ENCODE measurements at places on chromosomes 13 and 19.

DNA sequence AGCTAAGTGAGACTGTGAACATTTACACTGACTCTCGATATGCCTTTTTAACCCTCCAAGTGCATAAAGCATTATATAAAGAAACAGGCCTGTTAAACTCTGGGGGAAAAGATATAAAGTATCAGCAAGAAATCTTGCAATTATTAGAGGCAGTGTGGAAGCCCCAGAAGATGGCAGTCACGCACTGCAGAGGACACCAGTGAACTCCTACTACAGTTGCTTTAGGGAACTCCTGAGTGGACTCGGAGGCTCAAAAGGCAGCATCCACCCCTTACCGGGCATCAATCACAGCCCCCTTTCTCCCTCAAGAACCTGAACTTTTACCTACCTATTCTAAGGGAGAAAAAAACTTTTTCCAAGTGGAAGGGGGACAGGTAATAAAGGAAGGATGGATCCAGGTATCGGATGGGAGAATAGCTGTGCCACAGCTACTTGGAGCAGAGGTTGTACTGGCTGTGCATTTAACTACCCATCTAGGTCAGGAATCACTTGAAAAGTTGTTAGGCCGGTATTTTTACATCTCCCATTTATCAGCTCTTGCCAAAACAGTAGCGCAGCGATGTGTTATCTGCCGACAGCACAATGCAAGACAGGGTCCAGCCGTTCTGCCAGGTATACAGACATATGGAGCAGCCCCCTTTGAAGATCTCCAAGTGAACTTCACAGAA, 80.1 kb downstream of the ZNF486 start:
- peak; percentile 75 for DNase-seq

DNA sequence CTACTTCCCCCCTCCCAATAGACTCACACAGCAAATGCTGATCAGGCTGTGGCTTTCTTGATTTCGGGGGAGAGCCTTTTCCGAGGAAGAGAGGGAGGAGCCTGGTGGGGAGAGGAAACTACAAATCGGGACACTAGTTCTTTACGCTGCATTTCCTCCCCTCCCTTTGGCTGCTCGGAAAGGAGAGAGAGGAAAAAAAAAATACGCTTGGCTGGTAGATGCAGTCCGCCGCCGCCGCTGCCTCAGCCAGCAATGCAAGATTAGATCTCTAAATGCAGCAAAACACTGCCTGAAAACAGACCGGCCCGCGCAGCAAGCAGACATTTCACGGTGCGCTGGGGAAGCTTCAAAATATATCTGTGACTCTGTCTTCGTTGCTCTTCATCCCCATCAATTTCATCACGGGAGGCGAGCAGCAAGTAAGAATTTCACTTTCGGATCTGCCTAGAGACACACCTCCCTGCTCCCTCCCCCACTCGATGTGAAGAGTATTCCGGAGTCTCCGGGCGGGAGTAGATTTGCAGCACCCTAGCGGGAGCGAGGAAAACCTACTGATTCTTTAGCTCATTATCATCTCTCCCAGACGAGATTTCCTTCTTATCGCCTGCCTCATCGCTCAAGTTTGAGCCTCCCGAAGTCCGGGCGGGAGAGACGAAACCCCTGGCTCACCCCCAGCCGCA, at the start of gene PCDH17:
TSS of gene PCDH17 (plus strand) at position 149 of the 680 bp plus-strand sequence. CDS start 803 bp downstream, outside the sequence.
- peak; percentile 70 for DNase-seq

- no peak for DNase-seq
These were observed 466.4 kb downstream of the KLF12 start for GRCh38 chr13:73667756-73668155.

GRCh38 chr19:1261798-1262622, 7.1 kb upstream of the CIRBP start:
- peak; percentile 62 for DNase-seq

GRCh38 chr13:70612881-70613280, 504.6 kb upstream of the KLHL1 start:
- peak; percentile 56 for DNase-seq

GRCh38 chr19:37932985-37933936, 26.3 kb downstream of the SIPA1L3 start:
- peak; percentile 52 for DNase-seq

- DNase-seq: no peak
These were observed 185.7 kb downstream of the RFC3 start for GRCh38 chr13:34003656-34004055.

DNA sequence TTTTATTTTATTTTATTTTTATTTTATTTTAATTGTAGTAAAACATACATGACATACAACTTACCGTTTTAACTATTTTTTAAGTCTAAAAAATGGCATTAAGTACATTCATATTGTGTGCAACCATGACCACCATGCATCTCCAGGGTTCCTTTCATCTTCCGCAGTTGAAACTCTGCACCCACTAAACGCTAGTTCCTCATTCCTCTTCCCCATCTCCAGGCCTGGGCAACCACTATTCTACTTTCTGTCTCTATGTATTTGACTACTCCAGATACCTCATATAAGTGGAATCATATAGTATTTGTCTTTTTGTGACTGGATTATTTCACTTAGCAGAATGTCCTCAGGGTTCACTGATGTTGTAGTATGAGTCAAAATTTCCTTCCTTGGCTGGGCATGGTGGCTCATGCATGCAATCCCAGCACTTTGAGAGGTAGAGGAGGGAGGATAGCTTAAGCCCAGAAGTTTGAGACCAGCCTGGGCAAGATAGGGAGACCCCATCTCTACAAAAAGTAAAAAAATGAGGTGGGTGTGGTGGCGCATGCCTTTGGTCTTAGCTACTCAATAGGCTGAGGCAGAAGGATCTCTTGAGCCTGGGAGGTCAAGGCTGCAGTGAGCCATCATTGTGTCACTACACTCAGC, 55.7 kb upstream of the ZNF507 start:
- no peak for DNase-seq

GRCh38 chr19:51689751-51690453, 3.2 kb upstream of the SPACA6 start:
- peak; percentile 84 for DNase-seq

DNA sequence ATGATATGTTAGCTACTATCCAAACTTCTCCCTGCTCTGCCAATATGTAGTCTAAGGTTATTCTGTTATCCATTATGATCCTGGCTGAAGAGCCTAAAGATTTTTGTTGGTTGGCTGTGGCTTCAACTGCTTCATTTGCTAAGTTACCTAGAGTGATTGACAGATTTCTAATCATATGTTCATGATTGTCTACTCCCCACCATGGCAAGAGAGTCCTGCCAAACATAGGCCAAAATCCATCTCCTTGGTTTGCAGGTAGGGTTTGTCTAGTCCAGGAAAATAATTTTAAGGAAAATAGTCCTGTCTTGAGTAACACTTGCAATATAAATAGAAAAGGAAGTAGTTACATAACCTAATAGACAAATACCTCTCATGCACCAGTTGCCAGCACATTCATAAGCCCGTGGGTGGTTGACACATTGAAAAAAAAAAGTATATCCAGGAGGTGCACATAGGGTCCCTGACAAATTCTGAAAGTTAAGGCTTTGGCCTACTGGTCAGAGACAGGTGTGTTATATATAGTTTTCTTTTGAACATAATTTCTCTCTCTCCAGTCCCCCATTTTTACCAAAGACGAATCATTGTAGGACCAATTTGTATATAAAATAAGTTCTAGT, 5.4 kb upstream of the CBY2 start:
- DNase-seq: no peak

DNA sequence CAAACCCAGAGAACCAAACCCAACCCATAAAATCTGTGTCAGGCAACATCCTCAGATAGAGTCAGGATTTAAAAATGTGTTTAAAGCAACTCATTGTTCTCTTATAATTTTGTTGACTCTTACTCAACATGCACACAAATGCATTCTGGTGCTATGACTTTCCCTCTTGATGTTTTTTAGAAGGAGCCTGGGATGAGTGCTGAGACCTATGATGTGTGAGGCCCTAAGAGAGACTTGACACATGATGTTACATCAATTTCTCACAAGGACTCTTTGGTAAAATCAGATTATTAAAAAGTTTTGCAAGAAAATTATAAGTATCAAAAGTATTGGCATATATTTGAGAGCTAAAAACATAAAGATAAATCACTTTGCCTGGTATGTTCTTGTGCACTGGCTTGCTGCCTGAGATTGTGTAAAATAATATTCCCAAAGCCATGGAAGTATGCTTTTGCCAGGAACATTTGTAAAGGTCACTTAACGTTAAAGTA, 173.9 kb downstream of the DCLK1 start:
- no peak for DNase-seq

DNA sequence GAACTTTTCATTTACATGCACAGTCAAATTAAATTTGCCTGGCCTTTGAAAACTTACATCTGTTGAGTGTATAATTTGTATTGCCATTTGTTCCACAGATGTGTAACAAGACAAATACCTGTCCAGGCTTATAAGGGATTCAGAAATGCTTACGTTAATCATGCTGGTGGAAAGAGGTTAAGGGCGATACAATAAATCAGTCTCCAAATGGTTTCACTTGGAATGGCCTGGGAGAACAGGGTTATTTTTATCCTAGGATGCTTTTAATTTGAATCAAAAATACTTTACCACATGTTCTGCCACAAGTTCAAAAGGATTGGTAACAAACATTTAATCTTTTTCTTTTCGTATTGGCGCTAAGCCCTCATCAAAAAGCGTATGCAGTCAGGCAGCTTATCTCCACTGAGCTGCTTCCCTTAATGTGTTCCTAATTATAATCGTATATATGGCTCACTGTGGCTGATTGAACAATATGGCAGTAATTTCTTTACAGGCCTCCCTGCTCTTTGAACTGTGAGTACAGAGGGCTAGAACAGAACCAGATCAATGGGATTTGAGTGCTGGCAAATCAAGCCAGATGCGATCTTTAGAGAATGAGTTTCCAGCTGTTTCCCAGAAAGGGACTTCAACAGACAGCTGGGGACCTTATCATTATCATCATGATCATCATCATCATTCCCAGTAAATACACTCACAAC, 425.7 kb downstream of the SPRY2 start:
- DNase-seq: no peak

- DNase-seq: no peak
These were observed 23.7 kb downstream of the ERVV-2 start for GRCh38 chr19:53068199-53068598.

GRCh38 chr19:7516878-7517277, 975 bp downstream of the ZNF358 start:
- DNase-seq: no peak

- DNase-seq: peak; percentile 78
These were observed 62.6 kb downstream of the IER2 start for GRCh38 chr19:13212759-13213330.

DNA sequence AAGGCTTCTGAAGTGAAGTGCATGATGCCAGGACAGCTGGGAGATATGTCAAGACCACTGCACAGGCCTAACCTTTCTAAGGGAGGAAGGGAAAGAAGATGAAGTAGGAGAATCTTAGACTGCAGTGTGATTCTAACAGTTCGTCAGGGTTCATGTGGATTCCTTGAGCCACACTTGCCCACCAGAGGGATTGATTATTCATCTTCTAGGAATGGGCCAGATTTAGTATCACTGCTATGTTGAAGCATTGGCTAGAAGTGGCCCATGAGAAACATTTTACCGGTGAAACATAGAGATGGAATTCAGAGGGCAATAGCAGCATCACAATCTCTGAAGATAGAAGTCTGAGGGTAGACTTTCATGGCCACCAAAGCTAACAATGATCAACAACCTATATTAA, 550.8 kb upstream of the SLITRK1 start:
- no peak for DNase-seq

DNA sequence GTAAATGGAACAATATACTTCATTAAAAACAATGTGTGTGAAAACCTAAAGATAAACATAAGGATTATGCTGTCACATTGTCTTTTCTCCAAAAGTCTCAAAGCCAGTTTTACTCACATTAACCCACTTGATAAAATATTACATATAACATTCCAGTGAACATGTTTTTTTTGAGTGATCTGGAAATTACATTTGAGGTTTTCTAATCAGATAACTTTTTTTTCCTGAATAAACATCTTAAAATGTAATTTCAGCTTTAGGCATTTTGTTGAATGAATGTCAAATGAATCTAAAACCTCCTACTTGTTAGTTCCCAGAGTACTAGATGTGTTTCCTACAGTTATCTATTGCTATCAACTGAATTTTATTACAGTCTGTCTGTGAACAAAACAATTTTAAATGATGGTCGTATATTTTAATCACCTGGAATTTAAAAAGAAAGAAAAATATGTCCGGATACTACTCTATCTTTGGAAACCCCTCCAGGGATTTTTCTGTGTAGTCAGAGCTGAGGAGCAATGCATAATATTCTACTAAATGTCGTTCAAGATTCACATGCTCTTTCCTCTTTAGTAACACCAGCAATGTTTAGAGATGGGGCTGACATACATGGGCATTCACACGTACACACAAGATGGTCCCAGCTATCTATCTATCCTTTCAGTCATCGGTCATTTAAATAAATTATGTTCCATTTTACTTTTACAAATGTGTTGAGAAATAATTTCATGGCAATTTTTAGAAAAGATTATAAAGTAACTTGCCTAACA, 283.9 kb downstream of the KLF12 start:
- no peak for DNase-seq

- no peak for DNase-seq
These were observed 28.1 kb upstream of the CLDN10 start for GRCh38 chr13:95524264-95524901.

DNA sequence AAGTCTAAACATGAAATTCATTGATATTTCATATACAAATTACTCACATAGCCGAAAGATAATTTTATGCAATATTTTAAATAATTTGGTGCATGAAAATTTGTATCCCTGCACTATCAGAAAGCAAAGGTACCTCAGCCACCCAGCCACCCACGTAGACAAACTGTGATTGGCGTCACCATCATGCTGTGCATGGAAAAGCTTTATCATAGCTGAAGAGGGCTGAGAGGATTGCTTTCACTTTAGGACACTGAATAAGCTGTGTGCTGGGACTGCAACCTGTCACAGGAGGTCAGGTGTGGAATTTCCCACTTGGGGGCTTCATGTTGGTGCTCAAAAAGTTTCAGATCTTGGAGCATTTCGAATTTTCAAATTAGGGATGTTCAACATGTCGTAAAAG, 96.3 kb downstream of the MYCBP2 start:
- DNase-seq: no peak

DNA sequence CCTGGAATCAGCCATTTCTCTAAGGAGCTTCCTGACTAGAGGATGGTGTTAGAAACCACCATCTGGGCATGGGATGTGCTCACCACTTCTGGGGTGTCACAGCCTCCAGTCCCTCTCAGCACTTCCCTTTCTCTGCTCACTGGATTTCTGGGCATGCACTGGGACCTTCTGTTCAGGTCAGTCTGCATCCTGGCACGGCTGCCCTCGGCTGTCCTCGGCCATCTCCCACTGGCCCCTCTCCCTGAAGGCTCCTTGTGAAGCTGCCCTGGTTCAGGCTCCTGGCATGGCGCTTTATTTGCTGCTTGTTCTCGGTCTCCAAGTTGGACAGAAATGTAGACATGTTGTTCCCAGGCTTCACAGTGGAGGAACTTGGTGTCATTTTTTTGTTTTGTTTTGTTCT, 60.0 kb downstream of the TEX29 start:
- DNase-seq: no peak

GRCh38 chr19:2634228-2634951, 68.1 kb downstream of the GNG7 start:
- no peak for DNase-seq
